ENCODE measurements at places on chromosomes 1 and 21.

GRCh38 chr1:72137656-72138055 lies 144.7 kb downstream of the NEGR1 start:
- DNase-seq = no peak

- DNase-seq = no peak
These were observed 98.7 kb downstream of the DAB1 start for GRCh38 chr1:57325117-57325516.

GRCh38 chr1:77781683-77782082 lies 2.2 kb downstream of the MIGA1 start:
- DNase-seq = no peak

- DNase-seq = no peak
These were observed 26.2 kb downstream of the RGS7 start for GRCh38 chr1:241330619-241331327.

- DNase-seq = no peak
These were observed 465.3 kb upstream of the PTBP2 start for GRCh38 chr1:96256130-96256790.

GRCh38 chr1:157044326-157044725 lies 1.2 kb downstream of the ARHGEF11 start:
- DNase-seq = no peak

- DNase-seq = no peak
These were observed 338.0 kb upstream of the C1orf87 start for GRCh38 chr1:60411591-60411990.

Data from right cardiac atrium (tissue), 5 donors.